Forelimb muscle (tissue), 1 donor: ENCODE measurements at places on chromosomes 2 and 18. TPM values are rescaled to one million over a fixed set of nuclear protein-coding genes. Genes with fewer than 3 reads are reported as not detected.
A peak's percentile ranks its signal among the peaks of the same experiment; 100 is the strongest.

DNA sequence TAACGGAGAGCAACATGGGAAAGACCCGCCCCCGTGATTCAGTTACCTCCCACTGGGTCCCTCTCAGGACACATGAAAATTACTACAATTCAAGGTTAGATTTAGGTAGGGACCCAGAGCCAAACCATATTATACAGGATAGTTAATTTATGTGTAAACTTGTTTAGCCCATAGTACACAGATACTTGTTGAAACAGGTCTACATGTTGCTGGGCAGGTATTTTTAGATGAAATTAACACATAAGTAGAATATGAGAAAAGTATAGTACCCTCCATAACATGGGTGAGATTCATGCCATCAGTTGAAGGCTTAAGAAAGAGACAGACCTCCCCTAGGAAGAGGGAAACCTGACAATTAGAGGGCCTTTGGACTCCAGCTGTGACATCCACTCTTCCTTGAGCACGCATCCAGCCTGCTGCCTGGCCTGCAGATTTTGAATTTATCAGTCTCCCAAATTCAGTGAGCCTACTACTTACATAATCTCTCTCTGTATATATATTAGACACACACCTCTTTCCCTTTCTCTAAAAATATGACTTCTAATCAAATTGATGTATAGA, 463.5 kb upstream of the NETO1 start:
- no peak for DNase-seq

GRCh38 chr2:55490554-55490953, 29.0 kb upstream of the CFAP36 start:
- peak; percentile 81 for DNase-seq

DNA sequence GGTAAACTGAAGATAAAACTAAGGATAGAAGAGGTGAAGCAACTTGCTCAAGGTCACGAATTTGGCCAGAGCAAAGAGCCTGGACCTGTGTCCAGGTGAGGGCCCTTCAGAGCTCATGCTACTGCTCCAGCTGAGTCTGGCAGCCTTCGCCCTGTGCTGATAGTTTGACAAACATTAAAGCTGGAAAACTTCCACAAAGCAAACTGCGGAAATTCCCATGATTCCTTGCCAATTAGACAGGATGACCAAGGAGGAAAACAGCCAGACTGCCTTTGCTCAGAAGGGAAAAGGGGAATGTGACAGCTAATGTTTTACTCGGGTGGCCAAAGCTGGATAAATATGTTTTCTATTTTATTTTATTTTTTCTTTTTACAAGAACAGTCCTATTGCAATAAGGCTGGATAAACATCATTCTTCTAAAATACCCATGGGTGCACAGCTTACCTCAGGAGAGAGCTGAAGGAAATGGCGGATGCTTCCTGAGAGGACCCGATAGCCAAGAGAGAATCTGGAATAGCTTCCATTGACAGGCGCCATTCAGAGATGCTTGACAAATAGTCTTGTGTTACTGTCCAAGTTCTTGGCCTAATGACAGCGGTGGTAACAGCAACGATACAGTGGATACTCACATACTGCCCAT, 5.3 kb upstream of the CTAGE1 start:
- DNase-seq: no peak

- DNase-seq: no peak
These were observed 27.7 kb upstream of the SMCHD1 start for GRCh38 chr18:2627821-2628276.

GRCh38 chr2:20666304-20667150, at the start of gene GDF7:
TSS of gene GDF7 (plus strand) at chr2:20667144. CDS start at chr2:20667240, 96 bp downstream.
- no peak for DNase-seq

DNA sequence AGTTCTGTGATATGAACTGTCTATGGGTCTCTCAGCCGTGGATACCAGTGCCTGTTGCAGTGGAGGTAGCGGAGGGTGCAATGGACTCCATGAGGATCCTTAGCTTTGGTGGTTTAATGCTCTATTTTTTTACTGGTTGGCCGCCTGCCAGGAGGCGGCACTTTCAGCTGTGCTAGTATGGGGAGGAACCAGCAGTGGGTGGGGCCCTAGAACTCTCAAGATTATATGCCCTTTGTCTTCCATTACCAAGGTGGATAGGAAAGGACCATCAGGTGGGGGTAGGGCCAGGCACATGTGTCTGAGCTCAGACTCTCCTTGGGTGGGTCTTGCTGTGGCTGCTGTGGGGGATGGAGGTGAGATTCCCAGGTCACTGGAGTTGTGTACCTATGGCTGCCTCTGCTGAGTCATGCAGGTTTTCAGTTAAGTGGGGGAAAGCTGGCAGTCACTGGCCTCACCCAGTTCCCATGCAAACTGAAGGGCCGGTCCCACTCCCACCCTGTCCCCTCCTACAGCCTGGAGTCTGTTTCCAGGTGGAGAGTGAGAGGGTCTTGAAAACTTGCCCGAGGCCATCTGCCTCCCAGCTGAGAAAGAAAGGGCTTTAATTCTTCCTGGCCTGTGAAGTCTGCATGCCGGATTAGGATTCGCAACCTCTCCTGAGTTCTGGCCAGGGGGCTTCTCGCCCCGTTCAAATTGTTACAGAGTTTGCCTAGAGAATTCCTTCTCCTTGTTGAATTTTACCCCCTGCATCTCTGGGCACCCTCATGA, 14.5 kb downstream of the KCNS3 start:
- DNase-seq: no peak

- DNase-seq: no peak
These were observed 106.3 kb downstream of the NCOA1 start for GRCh38 chr2:24597181-24597870.

DNA sequence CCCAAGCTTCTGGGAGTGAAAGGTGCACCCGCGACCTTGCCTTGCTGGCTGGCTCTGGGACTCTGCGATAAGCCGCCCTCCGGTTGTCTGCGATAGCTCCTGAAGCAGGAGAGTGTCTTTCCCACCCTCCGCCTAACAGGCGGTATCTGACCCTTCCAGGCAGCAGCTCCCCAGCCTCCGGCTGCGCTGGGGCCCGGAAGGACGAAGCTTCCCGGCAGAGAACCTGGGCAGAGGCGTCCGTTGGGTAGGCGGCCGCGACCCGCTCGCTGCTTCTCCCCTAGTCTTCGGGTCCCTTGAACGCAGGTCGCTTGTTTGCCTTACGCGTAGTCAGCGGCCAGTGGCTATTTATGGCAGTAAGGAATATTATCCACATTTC, 446 bp upstream of the RHBDD1 start:
- no peak for DNase-seq

- no peak for DNase-seq
These were observed 69.1 kb downstream of the TWIST2 start for GRCh38 chr2:238916875-238917590.

DNA sequence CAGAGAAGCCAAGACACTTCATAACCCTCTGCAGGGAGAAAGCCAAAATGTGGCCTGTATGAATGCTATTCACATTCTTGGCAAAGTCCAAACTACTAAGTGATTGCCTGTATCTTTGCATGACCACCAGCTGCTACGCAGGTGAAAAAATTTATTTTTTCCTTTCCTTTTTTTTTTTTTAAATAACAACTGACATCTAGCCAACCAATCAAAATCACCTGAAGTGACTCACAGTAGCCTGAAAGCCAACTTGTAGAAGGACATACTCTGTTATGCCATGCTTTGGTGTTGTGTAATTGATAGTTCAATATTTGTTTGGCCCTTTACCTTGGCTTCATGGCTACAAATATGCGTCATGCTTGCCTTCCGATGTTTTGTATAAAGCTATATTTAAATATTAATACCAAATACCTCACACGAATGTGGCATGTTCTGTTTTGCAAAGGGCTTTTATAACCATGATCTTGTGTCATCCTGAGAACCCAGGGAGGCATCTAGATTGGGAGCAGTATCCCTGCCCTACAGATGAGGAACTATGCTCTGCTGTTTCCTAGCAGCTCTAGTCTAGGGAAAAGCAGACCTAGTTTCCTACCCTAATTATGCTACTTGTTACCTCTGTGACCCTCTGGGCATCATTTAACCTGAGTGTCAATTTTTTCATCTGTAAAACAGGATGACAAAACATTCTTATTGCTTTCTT, 102.1 kb downstream of the MYOM1 start:
- DNase-seq: no peak

- no peak for DNase-seq
These were observed 825.8 kb downstream of the DCC start for GRCh38 chr18:53165770-53166169.

DNA sequence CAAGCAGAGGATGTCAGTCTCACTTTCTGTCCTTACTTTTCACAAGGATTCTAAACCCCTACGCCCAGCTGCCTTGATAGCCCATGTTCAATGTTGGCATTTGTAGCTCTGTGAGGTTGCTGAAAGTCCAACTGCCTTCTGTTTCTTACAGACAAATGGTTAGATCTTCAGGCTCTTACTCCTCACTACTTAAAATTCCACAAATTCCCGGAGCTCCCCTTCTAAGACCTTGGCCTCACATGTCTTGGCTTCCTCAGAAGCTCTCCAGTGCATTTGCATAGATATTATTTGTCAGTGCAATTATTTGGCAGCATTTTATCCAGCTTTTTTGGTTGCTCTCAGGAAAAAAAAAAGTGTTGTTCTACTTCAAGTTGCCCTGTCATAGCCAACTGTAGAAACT, 453.7 kb upstream of the CELF4 start:
- no peak for DNase-seq

DNA sequence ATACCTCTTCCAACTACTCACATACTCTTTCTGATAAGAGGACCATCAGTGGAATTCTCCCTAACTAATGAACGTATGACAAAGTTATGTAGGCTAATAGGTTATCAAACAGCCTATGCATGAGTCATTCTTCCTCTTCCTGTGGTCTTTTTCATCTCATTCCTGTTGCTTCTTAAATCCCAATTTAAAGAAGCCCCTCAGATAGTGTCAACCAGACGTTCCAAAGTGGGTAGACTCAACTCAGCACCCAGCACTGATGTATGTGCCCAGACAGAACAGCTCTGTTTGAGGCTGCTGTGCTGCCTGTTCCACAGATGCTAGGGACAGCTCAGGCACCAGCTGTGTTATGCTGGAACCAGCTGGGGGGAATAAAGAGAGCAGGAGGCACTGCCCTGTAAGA, 52.6 kb downstream of the CXCR4 start:
- no peak for DNase-seq

- no peak for DNase-seq
These were observed 157.2 kb downstream of the RNF152 start for GRCh38 chr18:61735564-61736102.

- no peak for DNase-seq
These were observed 77.3 kb upstream of the RPL31 start for GRCh38 chr2:100924520-100925451.

DNA sequence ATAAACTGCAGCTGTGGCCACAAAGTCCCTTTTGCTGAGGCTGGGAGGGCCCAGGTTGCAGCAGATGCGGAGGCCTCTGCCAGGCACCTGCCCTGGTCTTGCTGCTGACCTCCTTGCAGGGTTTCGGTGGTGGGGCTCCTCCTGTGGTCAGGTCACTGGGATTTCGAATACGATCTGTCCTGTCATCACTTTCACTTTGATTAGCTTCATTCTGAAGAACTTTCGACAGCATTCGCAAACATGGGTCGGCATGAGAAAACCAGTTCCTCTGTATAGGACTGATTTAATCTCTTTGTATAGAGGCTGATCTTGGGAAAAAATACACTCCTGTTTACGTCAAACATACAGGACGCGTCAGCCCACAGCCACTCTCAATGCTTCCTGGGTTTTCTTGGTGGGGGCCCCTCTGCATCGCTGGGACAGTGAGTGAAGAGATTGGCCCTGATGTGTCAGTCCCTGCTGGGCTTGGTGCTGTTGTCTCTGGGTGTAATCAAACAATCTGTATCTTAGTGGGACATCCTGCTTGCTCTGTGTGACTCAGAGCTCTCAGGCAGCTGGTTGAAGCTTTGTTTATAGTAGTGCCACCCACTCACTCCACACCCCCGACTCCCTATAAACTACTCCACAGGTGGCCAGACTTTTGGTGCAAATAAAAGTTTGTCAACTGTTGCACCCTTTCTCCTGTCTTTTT, 209.4 kb upstream of the CXCR4 start:
- DNase-seq: no peak

DNA sequence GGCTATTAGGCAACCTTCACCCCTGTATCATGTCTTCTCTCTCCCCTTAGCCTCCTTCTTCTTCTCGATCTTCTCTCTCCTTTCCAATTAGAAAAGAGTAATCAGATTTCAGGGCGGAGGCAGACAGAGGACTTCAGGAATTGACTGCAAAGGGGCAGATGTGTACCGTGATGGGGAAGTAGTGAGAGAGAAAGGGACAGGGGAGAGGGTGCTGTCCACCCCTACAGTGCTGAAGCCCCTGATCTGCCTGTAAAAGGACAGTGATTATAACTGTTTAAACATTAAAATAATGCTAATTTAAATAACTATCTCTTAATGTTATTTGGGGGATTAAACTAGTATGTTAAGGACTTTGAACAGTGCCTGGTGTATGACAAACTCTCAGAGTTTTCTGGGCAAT, 178.5 kb downstream of the ACTR3 start:
- no peak for DNase-seq

DNA sequence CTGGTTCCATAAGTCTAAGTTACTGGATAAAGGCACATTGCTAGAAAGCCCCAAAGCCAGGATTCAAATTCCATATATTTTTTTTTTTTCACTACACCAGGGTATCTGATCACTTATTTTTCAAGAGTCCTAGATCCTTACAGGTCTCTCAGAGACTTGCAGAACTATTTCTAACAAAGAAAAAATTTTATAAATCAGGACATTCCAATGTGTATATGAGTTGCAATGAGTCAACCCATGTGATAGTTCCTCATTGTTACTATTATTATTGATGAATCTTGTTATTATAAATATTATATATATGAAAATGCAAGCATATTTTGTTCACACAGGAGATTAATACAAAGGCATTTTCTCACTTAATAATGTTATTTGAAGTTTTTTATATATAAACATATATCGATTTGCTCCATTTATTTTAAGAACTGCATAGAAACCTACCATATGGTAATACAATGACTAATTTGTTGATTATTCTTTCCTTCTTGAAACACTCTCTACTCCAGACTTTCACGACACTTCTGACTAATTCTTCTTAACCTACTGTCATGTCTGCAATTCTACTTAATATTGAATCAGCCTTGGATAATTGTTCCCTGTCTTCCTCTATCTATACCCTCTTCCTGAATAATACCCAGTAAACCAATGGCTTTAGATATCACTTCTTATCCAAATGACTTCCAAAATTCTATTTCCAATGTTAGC, 968.4 kb upstream of the NRXN1 start:
- no peak for DNase-seq

GRCh38 chr2:127662937-127663565, 12.3 kb downstream of the LIMS2 start:
- DNase-seq: no peak

LRATD1 gene
- 10.0 TPM for polyA plus RNA-seq

EML6 gene
- polyA plus RNA-seq: 26.8 TPM

GORASP2 gene
- 61.0 TPM for polyA plus RNA-seq

DGUOK gene
- polyA plus RNA-seq: 35.3 TPM

SCYGR4 gene
- not detected for polyA plus RNA-seq

SERPINB7 gene
- polyA plus RNA-seq: not detected

LRP2 gene
- 0.01 TPM for polyA plus RNA-seq

OSGEPL1 gene
- polyA plus RNA-seq: 12.5 TPM

SERPINB10 gene
- 0.27 TPM for polyA plus RNA-seq

SOCS6 gene
- polyA plus RNA-seq: 15.5 TPM
